GOT3 (cell line): ENCODE measurements at places on chromosomes 4 and X.

DNA sequence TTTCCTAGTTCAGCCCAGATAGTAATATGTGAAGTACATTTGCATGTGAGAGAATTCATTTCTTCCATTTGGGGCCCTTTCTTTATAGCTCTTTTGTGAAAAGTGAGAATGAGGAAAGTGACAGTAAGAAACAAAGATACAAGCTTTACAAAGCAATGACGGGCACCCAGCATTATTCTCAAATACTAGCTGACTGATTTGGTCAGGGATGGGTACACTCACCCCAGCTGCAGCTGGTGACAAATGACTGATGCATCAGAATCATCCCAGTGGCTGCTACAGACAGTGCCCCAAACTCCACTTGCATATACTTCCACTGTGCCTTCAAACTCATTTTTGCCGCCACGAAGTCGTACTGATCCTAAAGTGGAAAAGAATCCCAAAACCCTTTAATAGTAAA, 14.8 kb downstream of the PRSS12 start:
- DNase-seq: no peak

GRCh38 chr4:38860788-38861424, 4.3 kb upstream of the TLR6 start:
- DNase-seq: no peak

DNA sequence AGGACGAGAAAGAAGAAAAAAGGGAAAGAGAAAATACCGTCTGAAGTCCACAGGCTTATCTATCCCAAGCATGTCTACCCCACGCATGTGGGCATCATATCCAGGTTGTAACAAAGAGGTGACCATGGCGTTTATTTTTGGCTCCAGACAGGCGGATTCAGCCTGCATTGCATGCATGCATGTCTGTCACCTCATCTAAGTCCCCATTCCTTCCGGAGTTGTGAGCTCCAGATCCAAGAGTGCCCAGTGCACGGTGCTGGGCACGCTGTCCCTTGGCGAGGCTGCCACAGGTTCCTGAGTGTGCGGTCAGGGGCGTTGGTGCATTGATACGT, 905 bp upstream of the GALNTL6 start:
- DNase-seq: no peak

- DNase-seq: no peak
These were observed 485 bp downstream of the AADAT start for GRCh38 chr4:170089274-170089667.

DNA sequence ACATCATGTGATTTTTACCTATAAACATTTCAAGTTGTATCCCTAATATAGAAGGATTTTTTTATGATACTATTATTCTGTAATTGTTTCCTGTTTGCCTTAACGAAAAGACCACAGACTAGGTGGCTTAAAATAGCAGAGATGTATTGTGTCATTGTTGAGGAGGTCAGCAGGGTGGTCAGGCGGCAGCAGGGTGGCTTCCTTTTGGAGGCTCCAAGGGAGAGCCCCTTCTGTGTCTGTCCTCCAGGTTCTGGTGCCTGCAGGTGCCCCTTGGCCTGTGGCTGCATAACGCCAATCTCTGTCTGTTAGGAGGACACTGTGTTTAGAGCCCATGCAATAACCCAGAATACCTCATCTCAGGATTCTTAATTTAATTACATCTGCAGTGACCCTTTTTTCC, 118.1 kb downstream of the TBL1X start:
- no peak for DNase-seq
